ENCODE measurements at places on chromosomes 2 and 18.
A peak's percentile ranks its signal among the peaks of the same experiment; 100 is the strongest.

- no peak for DNase-seq
Observed at GRCh38 chr2:11389551-11390398, 45.3 kb upstream of the ROCK2 start.

GRCh38 chr2:179410552-179411356 lies 146.1 kb upstream of the SESTD1 start:
- DNase-seq = no peak

DNA sequence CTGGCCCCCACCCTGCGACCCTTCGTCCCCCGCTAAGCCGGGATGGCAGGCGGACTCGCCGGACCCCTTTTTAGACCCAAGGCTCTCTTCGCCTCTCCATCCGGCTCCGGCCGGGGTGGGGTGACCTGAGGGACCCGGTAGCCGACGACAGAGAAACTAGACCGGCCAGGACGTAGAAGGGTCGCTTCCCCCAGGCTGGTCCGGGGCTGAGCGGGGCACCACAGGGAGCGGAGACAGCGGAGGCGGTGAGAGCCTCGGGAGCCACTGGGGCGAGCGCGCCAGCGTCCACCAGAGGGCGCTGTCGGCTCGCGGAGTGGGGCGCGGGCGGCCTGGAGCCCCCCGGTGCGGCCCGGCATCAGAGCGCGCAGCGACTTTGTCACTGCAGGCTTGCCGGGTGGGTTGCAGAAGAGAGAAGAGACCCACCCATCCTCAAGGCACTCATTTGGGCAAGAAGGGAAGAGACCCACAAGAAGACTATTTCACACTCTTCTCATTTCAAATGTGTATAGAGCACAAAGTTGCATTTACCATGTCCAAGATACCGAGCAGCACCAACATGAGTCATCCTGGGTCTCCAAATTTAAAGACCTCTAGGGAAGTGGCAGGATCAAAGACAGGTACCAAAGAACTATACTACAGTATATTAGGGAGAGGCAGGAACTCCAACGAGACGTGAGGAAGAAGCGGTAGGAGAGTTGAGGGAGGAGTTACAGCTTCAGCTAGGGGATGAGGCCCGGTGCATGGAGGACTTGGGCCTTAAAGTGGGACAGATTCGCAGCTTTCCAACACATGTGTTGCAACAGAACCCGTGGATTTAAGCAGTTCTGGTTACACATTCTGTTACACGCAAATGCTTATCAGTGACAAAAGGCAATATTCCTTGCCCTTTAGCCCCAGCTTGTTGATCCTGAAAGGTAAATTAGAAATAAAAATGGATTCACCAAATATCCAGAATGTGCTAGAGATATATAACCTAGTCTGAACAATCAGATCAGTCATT lies 7.6 kb upstream of the PRKCE start:
- DNase-seq = peak; percentile 69

DNA sequence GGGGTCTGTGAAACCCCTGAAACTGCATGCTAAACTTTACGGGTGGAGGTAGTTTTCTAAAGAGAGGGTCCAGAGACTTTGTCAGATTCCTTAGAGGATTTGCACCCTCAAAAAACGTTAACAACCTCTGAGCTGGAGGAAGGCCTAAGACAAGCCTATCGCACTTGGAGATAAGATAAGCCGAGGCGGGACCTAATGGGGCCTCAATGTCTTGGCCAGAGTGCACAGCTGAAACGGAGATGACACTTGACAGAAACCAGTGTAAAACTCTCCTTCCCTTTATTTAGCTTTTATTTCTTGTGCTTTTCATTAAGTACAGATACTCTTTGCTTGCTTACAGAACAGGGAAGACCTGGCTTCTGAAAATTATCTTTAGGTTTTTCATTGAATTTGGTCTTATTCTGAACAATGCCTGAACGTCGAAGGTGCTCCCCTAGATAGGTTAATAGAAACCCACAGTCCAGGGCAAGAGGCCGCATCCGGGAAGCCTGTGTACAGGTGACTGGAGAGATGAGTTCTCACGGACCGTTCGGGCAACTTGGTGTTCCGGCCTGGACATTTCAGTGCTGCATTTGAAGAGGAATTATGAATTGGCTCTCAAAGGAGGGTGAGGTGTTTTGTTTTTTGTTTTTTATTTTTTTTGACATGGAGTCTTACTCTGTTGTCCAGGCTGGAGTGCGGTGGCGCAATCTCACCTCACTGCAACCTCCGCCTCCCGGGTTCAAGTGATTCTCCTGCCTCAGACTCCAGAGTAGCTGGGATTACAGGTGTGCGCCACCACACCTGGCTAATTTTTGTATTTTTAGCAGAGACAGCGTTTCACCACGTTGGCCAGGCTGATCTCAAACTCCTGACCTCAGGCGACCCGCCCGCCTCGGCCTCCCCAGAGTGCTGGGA lies 49.7 kb downstream of the SH3BP4 start:
- no peak for DNase-seq

- DNase-seq = no peak
Observed at GRCh38 chr18:23207994-23208393, 72.7 kb downstream of the CABLES1 start.

- no peak for DNase-seq
Observed at GRCh38 chr18:69963196-69963595, 15.5 kb upstream of the CD226 start.

GRCh38 chr2:37837628-37838328 lies 87.3 kb upstream of the RMDN2 start:
- DNase-seq = no peak
